ENCODE measurements at places on chromosomes 6 and 20.
A peak's percentile ranks its signal among the peaks of the same experiment; 100 is the strongest.

- DNase-seq, result peak; percentile 85
These were observed 144.6 kb upstream of the AGPAT4 start for GRCh38 chr6:161418463-161418945.

- DNase-seq, result no peak
These were observed 226.8 kb upstream of the PDE10A start for GRCh38 chr6:165889636-165890403.

DNA sequence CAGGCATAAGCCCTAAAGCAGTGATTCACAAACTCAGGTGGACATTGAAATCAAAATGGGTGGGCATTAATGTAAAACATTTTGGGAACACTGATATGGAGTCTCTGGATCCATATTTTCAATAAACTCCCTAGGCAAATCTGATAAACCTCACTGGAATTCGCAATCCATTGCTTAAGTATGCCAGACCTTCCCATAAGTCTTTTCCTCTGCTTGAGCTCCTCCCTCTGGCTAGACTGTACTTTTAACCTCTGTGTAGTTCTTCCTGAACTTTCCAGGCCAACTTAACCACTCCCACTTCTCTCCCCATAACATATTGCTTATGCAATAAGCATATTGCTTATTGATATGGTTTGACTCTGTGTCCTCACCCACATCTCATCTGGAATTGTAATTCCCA, 629.7 kb upstream of the IMPG1 start:
- no peak for DNase-seq

DNA sequence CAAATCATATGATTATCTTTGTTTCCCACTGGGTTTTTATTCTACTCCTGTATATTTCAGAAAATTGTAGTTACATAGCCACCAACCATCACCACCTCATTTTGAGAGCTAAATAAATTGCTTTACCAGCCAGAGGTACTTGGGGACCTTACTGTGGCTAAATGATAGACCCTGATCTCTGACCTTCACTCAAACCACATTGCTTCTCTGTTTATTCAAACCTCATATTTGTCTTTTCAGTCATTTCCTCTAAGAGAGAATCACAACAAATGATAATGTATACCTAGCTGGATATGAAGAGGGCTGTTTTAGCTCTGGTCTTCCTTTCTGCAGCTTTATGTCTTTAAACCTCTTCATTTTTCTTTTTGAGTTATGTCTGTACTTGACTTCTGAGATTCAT, 142.8 kb downstream of the ADGB start:
- no peak for DNase-seq

- DNase-seq, result no peak
These were observed 24.0 kb upstream of the MYT1 start for GRCh38 chr20:64140061-64140931.

GRCh38 chr6:153001767-153002612, 519 bp downstream of the MTRF1L start:
- peak; percentile 34 for DNase-seq

All from putamen (tissue), 1 donor.